ENCODE measurements at places on chromosomes 16 and 17.

DNA sequence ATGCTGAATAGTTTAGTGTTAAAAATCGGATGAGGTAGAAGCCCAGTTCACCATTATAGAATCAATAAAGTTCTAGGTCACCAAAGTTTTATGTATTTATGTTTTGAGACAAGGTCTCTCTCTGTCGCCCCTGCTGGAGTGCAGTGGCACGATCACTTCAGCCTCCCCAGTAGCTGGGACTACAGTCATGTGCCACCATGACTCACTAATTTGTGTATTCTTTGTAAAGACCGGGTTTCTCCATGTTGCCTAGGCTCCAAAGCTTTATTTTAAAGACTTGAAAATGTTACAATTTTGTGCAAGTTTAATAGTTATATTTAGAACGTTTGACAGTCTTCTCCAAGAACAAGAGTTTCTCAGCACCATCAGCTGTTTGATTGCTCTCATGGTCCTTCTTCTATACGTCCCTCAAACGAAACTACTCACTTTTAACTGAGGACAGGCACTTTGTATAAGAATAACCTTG lies 32.1 kb downstream of the NDE1 start:
- peak overlapping the region; percentile 49 for H3K27ac ChIP-seq
- H3K36me3 ChIP-seq = peaks cover 68% of the 10 kb centered on the region
- no peak overlapping the region for H3K4me3 ChIP-seq
- DNase-seq = no peak
- H3K4me1 ChIP-seq = peaks cover 10% of the 10 kb centered on the region
- H3K27me3 ChIP-seq = no peaks in the 10 kb centered on the region

DNA sequence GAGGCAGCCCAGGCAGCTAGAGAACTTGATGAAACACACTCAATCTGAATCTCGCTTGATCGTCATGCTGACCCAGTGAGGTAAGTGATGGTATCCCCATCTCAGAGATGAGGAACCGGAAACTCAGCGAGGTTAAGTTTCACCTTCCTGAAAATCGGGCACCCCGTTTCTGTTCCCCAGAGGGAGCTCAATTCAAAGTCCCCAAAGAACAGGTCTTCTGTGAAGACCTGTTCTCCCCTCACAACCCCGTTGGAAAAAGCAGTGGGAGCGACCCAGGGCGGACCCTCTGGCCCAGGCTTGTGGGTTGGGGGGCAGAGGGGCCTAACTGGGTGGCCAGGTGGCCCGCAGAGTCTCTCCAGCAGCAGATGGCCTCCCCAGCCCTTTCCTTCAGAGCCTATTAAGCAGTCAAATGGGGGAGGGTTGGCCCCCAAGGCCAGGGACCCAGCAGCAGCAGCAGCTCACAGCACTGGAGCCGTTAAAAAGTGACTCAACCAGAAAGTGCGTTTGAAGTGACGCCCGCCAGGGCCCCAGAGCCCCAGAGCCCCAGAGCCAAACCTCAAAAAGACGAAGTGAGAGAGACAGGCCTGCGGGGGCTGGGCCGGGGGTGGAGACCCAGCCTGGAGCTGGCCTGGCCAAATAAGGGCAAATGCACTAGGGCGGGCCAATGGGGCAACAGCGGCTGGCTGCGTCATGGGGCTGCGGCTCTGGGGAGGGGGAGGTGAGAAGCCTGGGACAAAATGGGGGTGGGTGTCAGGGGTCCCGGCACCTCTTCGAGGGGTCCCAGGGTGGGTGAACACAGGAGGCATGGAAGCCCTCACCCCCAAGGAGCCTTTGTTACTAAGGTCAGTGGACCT lies 9.2 kb upstream of the TSPOAP1 start:
- DNase-seq = peak; percentile 93
- H3K36me3 ChIP-seq = peaks cover 52% of the 10 kb centered on the region
- peak overlapping the region; percentile 99 for H3K27ac ChIP-seq
- H3K27me3 ChIP-seq = no peaks in the 10 kb centered on the region
- H3K4me1 ChIP-seq = peaks cover 35% of the 10 kb centered on the region

- no peaks in the 10 kb centered on the region for H3K36me3 ChIP-seq
- no peaks in the 10 kb centered on the region for H3K27me3 ChIP-seq
- H3K4me1 ChIP-seq = peaks cover 2% of the 10 kb centered on the region
- H3K27ac ChIP-seq = no peak overlapping the region
Observed at GRCh38 chr17:55155856-55156560, 108.8 kb upstream of the HLF start.

DNA sequence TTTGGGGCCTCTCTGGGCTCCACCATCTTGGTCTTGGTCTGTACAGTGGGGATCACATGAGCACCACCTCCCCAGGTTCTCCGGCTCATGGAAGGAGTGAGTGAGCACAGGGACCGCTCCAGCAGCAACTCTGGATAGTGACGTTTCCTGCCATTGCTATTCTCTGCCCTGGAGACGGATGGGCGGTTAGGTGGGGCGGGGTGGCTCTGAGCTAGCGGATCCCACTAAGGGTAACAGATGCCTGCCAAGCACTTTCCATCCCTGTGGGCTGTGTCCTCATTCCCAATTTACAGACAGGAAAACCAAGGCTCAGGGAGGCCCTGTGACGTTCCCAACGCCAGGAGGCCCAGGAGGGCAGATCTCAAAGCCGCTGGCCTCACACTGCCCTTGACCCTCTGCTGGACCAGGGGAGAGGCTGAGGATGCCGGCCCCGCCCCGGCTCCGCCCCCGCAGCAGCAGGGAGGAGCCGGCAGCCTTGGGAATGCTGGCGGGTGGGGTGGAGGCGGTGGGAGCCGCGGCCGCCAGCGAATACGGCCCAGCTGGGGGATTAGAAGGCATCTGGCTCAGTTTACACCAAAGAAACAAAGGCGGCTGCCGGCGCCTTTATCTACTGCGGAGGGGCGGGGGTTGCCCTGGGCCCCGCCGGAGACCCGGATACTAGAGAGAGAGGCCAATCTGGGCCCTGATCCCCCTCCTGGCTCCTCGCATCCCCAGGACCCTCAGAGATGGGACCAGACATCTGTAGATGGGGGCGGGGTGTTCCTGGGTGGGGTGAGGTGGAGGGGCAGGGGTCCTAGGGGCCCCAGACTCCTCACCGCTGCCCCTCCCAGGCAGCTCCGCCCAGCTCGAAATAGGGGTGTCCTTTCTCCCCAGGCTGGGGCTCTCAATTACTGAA lies 122.3 kb upstream of the CIBAR2 start:
- H3K27me3 ChIP-seq = peaks cover 17% of the 10 kb centered on the region
- no peaks in the 10 kb centered on the region for H3K36me3 ChIP-seq
- no peaks in the 10 kb centered on the region for H3K4me1 ChIP-seq
- no peak for DNase-seq
- no peak overlapping the region for H3K27ac ChIP-seq

GRCh38 chr16:11212798-11213196 lies 43.2 kb downstream of the SOCS1 start:
- no peak overlapping the region for H3K27ac ChIP-seq
- H3K36me3 ChIP-seq = peaks cover 14% of the 10 kb centered on the region
- DNase-seq = no peak
- peaks cover 8% of the 10 kb centered on the region for H3K4me1 ChIP-seq
- no peaks in the 10 kb centered on the region for H3K27me3 ChIP-seq

GRCh38 chr17:75010683-75011400 lies 1.6 kb upstream of the MRPL58 start:
- no peak overlapping the region for H3K4me3 ChIP-seq
- peak overlapping the region; percentile 67 for H3K27ac ChIP-seq

DNA sequence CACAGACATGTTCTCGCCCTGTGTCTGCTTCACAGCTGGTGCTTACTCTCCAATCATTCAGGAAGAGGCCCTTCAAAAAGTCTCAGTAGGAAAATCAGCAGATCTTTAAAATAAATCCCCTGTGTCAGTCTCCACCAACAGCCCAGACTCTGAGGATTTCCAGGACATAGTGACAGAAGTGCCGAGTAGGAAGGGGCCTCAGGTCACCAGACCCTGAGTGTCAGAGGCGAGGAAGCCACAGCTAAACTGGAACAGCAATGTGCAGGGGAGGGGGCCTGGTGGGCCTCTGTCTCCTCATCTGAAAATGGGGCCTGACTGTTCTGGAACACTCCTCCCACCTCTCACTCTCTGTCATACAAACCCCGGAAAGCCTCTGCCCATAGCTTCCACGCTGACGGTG lies 6.3 kb downstream of the CACNG4 start:
- peaks cover 3% of the 10 kb centered on the region for H3K4me1 ChIP-seq
- H3K27ac ChIP-seq = no peak overlapping the region
- DNase-seq = no peak

DNA sequence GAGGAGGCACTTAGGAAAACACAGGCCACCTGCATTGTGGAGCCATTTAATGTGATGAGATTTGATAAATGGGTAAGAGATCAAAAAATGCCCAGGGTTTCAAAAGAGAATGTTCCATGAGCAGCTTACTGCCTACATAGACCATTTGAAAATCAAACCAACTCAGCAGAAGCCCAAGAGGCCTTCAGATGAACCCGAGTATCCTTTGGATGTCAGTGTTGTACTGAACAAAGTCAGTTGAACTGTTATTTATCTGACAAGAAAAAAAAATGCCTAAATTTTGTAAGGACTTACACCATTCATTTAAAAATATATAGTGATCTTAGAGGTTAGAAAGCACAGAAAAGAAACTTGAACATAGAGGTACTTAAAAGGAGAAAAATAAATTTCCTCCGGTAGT lies 381.7 kb downstream of the ZFHX3 start:
- no peak for DNase-seq
- no peaks in the 10 kb centered on the region for H3K36me3 ChIP-seq
- peaks cover 7% of the 10 kb centered on the region for H3K27me3 ChIP-seq
- no peak overlapping the region for H3K27ac ChIP-seq
- peaks cover 26% of the 10 kb centered on the region for H3K4me1 ChIP-seq

Measured in activated T-helper 2 cell treated with anti-CD3 and anti-CD28 coated beads, Interferon-gamma antibody, Interleukin-2, Interleukin-4, amounts not matched to agents 10 μg/mL and 5 μg/mL and 100 μg/mL, durations not matched to agents 14 hours and 24 hours and 36 hours (primary cell).